ENCODE measurements at places on chromosomes 16 and 17. TPM values are rescaled to one million over a fixed set of nuclear protein-coding genes. Genes with fewer than 3 reads are reported as not detected.

Gene CCL3
- not detected for total RNA-seq

Gene SLC4A1
- total RNA-seq, result not detected

Gene ZNF267
- total RNA-seq, result 21.0 TPM

Gene KRTAP9-8
- total RNA-seq, result not detected

GRCh38 chr17:51653878-51654277, 393.5 kb downstream of the UTP18 start:
- DNase-seq, result peak; percentile 32

DNA sequence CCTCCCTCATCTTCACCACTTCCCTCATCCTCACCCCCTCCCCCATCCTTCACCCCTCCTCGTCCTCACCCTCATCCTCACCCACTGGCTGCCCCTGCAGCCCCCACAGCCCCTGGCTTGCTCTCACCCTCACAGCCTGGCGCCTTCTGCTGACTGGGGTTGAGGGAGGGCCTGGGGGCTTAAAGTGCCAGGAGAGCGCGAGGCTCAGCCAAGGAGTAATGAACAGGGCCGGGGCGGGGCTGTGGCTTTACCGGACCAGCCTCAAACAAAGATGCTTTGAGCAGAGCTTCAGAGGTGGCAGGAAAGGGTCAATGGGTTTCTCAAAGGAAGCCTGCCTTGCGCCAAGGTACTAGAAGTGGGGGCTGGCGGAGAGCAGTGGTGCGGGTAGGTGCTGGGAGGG, at the start of gene PRSS33:
TSS of gene PRSS33 (minus strand) at position 155 of the 400 bp plus-strand sequence. CDS start 1,013 bp downstream, outside the sequence.
- peak; percentile 49 for DNase-seq

DNA sequence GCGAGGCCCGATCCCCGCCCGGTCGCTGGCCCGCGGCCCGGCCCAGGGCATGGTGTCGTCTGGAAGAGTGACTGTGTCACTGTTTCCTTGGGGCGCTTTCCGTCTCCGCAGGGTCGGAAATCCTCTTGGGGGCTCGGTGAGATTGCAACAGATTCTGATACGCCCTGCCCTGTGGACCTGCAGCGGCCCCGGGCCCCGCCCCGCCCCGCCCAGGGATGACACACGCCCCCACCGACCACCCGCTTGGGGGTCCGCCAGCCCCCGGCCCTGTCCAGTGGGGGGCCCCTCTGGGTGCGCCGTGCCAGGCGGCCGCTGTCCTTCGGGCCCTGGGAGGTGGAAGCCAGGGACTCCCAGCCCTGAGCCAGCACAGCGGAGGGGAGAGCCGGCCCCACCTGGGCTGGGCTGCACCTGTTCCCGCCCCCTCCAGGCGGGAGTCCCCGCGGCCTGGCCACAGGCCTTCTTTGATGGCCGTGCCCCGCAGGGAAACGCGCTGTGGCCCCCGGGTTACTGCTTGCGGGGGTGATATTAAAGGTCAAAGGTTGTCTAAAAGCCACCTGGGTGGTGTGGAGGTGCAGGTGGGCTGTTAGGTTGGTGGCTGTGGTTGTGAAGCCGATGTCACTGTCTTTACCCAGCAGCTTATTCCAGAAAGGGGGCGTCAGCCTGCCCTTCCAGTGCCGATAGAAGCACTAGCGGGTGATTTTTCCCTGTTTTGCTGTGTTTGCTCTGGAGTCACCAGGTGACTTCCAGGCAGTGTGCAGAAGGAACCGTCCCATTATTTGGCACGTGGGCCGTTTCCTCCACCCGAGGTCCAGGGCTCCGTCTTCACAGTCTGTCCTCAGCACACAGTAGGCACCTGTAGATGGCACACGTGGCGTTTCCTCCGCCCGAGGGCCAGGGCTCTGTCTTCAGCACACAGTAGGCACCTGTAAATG, 752 bp downstream of the TBC1D24 start:
- no peak for DNase-seq

GRCh38 chr17:54749157-54749556, 151.5 kb upstream of the TOM1L1 start:
- DNase-seq, result peak; percentile 35

DNA sequence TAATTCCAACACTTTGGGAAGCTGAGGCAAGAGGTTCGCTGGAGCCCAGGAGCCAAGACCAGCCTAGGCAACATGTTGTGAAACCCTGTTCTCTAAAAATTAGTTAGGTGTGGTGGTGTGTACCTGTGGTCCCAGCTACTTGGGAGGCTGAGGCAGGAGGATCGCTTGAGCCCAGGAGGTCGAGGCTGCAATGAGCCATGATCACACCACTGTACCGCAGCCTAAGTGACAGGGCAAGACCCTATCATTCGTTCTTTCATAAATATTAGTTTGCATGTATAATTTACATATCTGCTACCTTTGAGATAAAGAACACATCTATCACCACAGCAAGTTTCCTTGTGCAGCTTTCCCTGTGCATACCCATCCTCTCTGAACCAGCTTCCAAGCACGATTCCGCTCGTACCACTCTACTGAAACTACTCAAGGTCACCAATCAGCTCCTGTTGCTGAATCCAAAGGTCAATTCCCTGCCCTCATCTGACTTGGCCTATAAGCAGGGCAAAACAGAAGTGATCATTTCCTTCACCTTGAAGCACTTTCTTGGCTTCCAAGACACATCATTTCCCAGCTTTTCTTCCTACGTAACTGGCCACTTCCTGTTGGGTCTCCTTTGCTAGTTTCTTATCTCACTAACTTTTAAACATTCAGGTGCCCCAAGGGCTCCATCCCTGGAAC, 49.1 kb downstream of the GRB2 start:
- no peak for DNase-seq

GRCh38 chr17:78910497-78911284, 7.7 kb upstream of the CEP295NL start:
- no peak for DNase-seq

- DNase-seq, result peak; percentile 26
Measured at GRCh38 chr17:64920026-64920418, 744 bp upstream of the LRRC37A3 start.

Data from SK-MEL-5 (cell line).